ENCODE measurements at places on chromosomes 1 and 21. TPM values are rescaled to one million over a fixed set of nuclear protein-coding genes. Genes with fewer than 3 reads are reported as not detected.

- H3K36me3 ChIP-seq = no peaks in the 10 kb centered on the region
- H3K4me3 ChIP-seq = no peak overlapping the region
- DNase-seq = no peak
- peaks cover 2% of the 10 kb centered on the region for H3K27me3 ChIP-seq
These were observed 21.0 kb upstream of the LORICRIN start for GRCh38 chr1:153238527-153238926.

- no peaks in the 10 kb centered on the region for H3K27me3 ChIP-seq
- H3K27ac ChIP-seq = no peak overlapping the region
- no peak overlapping the region for H3K4me3 ChIP-seq
- no peak for DNase-seq
- H3K4me1 ChIP-seq = no peaks in the 10 kb centered on the region
- no peaks in the 10 kb centered on the region for H3K36me3 ChIP-seq
These were observed 37.9 kb downstream of the SLX9 start for GRCh38 chr21:44977616-44978340.

DNA sequence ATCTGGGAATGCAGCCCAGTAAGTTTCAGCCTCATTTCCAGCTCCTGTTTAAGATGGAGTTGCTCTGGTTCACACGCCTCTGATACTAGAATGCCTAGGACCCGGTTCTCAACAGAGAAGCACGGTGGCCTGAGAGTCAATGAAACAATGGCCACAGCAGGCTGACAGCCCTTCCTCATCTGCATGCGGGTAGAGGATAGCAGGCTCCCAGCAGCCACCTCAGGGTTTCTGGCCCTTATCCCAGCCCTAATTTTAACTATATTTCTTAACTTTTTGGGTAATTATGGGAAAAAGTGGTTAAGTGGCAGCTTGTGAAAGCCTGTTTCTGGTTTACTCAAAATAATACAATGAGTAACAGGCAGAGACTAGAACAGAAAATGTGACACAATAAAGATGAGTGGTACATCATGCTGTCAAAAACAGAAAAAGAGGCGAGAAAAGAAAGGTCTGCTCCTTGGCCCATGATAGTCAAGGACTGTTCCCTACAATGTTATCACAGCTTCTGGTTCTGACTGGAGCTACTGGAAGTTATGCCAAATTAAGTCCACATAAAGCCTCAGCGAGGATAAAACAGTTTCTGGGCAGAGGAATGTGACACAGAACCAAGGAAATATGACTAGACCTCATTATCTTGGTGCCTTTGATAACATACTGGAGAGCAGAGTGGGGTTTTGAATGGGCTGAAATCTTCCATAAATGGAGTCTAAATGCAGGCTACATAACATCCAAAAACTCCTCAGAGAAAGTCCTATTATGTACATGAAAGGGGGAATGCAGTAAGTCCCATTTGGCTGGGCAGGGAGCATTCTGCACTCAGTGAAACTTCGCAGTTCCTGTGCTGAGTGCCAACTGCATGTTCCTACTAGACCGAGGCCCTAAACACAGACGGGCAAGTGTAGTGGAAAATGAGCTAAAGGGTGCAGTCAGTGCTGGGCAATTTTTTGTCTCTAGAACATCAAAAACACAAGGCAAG is 92.1 kb downstream of the NIBAN1 start:
- H3K27ac ChIP-seq = peak overlapping the region; percentile 27
- H3K4me1 ChIP-seq = peaks cover 19% of the 10 kb centered on the region
- H3K27me3 ChIP-seq = no peaks in the 10 kb centered on the region
- H3K4me3 ChIP-seq = no peak overlapping the region
- no peak for DNase-seq

GRCh38 chr1:175054736-175055135 is 12.9 kb upstream of the TNN start:
- H3K36me3 ChIP-seq = no peaks in the 10 kb centered on the region
- no peak for DNase-seq
- H3K27ac ChIP-seq = no peak overlapping the region
- H3K4me3 ChIP-seq = no peak overlapping the region

- H3K27me3 ChIP-seq = peaks cover 7% of the 10 kb centered on the region
- peaks cover 37% of the 10 kb centered on the region for H3K36me3 ChIP-seq
- H3K4me1 ChIP-seq = peaks cover 47% of the 10 kb centered on the region
- no peak for DNase-seq
These were observed 824 bp upstream of the IFI44L start for GRCh38 chr1:78619446-78619802.

GRCh38 chr1:32767641-32768040 is 49.5 kb downstream of the YARS1 start:
- H3K4me3 ChIP-seq = no peak overlapping the region
- no peaks in the 10 kb centered on the region for H3K36me3 ChIP-seq
- DNase-seq = no peak

DNA sequence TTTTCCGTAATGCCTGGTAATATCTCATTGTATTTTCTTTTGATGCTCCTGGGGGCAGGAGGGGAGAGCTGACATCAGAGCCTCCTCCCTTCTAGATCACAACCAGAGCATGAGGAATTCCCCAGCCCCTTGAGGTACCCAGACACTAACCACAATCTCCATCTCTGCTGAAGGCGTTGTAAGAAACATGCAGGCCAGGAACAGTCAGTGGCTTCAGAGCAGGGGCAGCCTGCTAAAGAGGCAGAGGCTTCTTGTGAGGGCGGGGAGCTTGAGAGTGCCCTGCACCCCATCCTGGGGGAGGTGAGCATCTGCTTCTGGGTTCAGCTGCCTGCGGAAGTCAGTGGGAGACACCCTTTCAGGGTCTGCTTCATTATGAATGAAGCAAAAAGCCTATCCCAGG is 19.0 kb downstream of the MAPKAPK2 start:
- peak overlapping the region; percentile 24 for H3K4me3 ChIP-seq
- DNase-seq = peak; percentile 60
- peaks cover 74% of the 10 kb centered on the region for H3K4me1 ChIP-seq
- H3K27ac ChIP-seq = peak overlapping the region; percentile 83
- peaks cover 2% of the 10 kb centered on the region for H3K36me3 ChIP-seq

DNA sequence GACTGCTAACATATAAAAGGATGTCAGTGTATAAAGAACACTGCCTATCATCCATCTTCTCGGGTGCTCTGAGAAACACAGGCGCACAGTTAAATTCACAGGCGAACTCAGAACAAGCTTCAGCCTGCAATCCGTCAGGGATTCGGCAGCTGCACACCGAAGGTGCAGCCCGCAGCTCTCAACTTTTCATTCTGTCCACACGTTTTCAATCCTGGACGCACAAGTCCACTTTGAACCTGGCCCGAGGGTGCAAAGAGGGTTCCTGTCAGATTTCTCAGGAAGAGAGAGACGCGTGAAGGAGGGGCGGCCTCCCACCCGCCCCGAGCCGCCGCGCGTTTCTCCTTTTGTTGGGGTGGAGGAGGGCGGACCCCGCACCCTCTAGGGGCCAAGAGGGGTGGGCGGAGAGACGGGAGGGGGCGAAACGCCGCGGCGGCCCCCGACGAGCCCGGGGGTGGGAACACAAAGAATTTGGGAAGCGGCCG is 724 bp downstream of the DOCK7 start:
- H3K27me3 ChIP-seq = no peaks in the 10 kb centered on the region
- DNase-seq = peak; percentile 11
- no peaks in the 10 kb centered on the region for H3K36me3 ChIP-seq
- H3K27ac ChIP-seq = peak overlapping the region; percentile 84
- H3K4me1 ChIP-seq = peaks cover 18% of the 10 kb centered on the region

- H3K27ac ChIP-seq = no peak overlapping the region
- H3K36me3 ChIP-seq = no peaks in the 10 kb centered on the region
- peaks cover 8% of the 10 kb centered on the region for H3K27me3 ChIP-seq
- DNase-seq = no peak
These were observed 421.5 kb downstream of the PTPRU start for GRCh38 chr1:29657816-29658215.

- H3K4me1 ChIP-seq = peaks cover 46% of the 10 kb centered on the region
- no peak for DNase-seq
These were observed 6.0 kb downstream of the FOXJ3 start for GRCh38 chr1:42328916-42329496.

GRCh38 chr1:228936881-228937280 is 201.6 kb downstream of the RHOU start:
- H3K27ac ChIP-seq = peak overlapping the region; percentile 22
- no peaks in the 10 kb centered on the region for H3K36me3 ChIP-seq
- H3K27me3 ChIP-seq = no peaks in the 10 kb centered on the region
- H3K4me3 ChIP-seq = no peak overlapping the region

DNA sequence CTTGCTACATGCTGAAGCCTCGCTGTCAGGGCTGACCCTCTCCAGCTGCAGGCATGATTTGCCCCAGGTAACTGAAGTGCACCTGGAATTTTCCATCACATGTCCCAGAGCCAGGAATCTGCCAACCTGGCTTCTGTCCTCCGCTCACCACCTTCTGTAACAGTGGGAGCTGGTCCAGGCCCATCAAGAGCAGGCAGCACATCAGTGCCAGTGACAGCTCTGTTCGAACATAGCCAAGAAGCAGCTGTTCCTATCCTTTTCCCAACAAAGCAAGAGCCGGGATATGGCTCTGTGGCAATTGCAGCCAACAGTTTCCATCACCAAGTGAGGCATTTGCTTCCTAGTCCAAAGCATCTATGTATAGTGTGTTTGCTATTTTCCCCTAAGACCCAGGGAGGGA is 42.2 kb upstream of the KANK4 start:
- H3K27ac ChIP-seq = no peak overlapping the region
- no peaks in the 10 kb centered on the region for H3K4me1 ChIP-seq
- no peaks in the 10 kb centered on the region for H3K36me3 ChIP-seq
- no peaks in the 10 kb centered on the region for H3K27me3 ChIP-seq

GRCh38 chr1:51634618-51635017 is 17.7 kb downstream of the OSBPL9 start:
- H3K27ac ChIP-seq = no peak overlapping the region
- DNase-seq = no peak
- no peaks in the 10 kb centered on the region for H3K27me3 ChIP-seq

DNA sequence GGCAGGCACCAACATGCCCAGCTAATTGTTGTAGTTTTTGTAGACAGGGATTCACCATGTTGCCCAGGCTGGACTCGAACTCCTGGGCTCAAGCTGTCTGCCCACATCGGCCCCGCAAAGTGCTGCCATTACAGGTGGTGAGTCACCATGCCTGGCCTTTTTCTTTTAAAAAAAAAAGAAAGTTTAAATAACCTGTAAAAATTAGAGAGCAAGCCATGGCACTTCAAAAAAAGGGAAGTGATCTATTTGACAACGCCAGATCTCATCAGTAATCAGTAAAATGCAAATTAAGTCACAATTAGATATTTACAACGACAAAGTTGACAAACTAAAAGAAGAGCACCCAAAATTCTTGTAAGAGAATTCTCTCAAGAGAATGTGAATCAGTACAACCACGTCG is 2.9 kb upstream of the RBBP5 start:
- no peaks in the 10 kb centered on the region for H3K27me3 ChIP-seq
- no peak overlapping the region for H3K27ac ChIP-seq
- H3K4me3 ChIP-seq = no peak overlapping the region
- H3K4me1 ChIP-seq = peaks cover 28% of the 10 kb centered on the region
- no peak for DNase-seq

GRCh38 chr1:207883660-207884250 is 27.2 kb downstream of the CD34 start:
- peaks cover 2% of the 10 kb centered on the region for H3K27me3 ChIP-seq
- H3K4me3 ChIP-seq = peak overlapping the region; percentile 76
- peak; percentile 19 for DNase-seq
- peaks cover 50% of the 10 kb centered on the region for H3K4me1 ChIP-seq
- H3K36me3 ChIP-seq = peaks cover 3% of the 10 kb centered on the region

DNA sequence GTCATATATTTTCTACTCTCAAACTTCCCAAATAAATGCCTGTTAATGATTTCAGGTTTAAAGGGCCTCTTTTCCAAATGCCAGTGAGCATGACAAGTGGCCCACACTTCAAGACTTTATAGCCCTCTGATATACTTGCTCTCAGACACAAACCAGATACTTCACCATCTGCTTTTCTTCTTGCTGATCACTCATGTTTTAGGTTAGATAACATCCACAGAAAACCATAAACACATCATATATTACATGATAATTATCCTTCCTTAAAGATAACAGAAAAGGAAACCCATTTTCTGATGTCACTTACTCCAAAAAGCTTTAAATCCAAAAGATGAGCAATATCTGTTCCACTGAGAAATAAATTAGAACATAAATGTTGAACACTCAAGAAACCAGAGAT is 723.5 kb downstream of the LTN1 start:
- DNase-seq = no peak
- no peaks in the 10 kb centered on the region for H3K27me3 ChIP-seq
- H3K4me3 ChIP-seq = no peak overlapping the region
- no peak overlapping the region for H3K27ac ChIP-seq
- H3K4me1 ChIP-seq = no peaks in the 10 kb centered on the region

- H3K27ac ChIP-seq = no peak overlapping the region
- DNase-seq = no peak
- H3K4me3 ChIP-seq = no peak overlapping the region
- H3K4me1 ChIP-seq = peaks cover 16% of the 10 kb centered on the region
- no peaks in the 10 kb centered on the region for H3K27me3 ChIP-seq
These were observed 54.0 kb downstream of the AKT3 start for GRCh38 chr1:243796016-243796415.

- peak overlapping the region; percentile 72 for H3K4me3 ChIP-seq
These were observed 493 bp upstream of the CHD1L start for GRCh38 chr1:147241934-147242448.

- DNase-seq = no peak
- peaks cover 52% of the 10 kb centered on the region for H3K4me1 ChIP-seq
- H3K27me3 ChIP-seq = no peaks in the 10 kb centered on the region
- H3K4me3 ChIP-seq = no peak overlapping the region
- peaks cover 81% of the 10 kb centered on the region for H3K36me3 ChIP-seq
These were observed 30.4 kb downstream of the TMEM63A start for GRCh38 chr1:225851805-225852204.

DNA sequence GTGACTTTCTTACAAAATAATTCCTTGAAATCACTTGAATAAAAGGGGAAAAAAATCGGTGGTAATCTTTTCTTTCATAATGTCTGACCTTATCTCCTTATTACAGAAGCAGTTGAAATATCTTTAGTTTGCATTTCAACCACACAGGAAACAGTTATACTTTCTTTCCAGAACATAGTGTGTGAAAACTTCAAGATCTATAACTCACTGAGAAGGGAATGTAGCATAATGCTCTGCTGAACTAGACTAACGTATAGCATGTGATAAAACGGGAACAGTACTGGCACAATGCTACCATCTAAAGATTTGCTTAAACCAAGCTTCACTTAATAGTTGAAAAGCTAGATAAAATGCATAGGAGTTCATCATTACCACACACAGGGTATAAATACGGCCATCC is 45.0 kb downstream of the VAV3 start:
- DNase-seq = no peak
- H3K27ac ChIP-seq = no peak overlapping the region
- H3K4me1 ChIP-seq = peaks cover 11% of the 10 kb centered on the region
- no peak overlapping the region for H3K4me3 ChIP-seq
- no peaks in the 10 kb centered on the region for H3K27me3 ChIP-seq
- H3K36me3 ChIP-seq = no peaks in the 10 kb centered on the region

GRCh38 chr1:176391621-176392020 is 71.4 kb upstream of the PAPPA2 start:
- no peaks in the 10 kb centered on the region for H3K36me3 ChIP-seq
- H3K27me3 ChIP-seq = no peaks in the 10 kb centered on the region
- H3K4me1 ChIP-seq = no peaks in the 10 kb centered on the region
- H3K27ac ChIP-seq = no peak overlapping the region

IL23R gene
- total RNA-seq = 0.48 TPM

FAM163A gene
- total RNA-seq = not detected

OR2L5 gene
- total RNA-seq = 0.08 TPM

PDC gene
- total RNA-seq = not detected

TSTD1 gene
- total RNA-seq = 43.6 TPM

DNAJC11 gene
- 43.0 TPM for total RNA-seq

WDTC1 gene
- 33.3 TPM for total RNA-seq

TMEM240 gene
- total RNA-seq = 1.3 TPM

TNFRSF1B gene
- 167 TPM for total RNA-seq

FALEC gene
- 0.64 TPM for total RNA-seq

CASZ1 gene
- total RNA-seq = 9.8 TPM

FOXO6 gene
- total RNA-seq = not detected

HSPA6 gene
- total RNA-seq = 0.07 TPM

SLC30A10 gene
- not detected for total RNA-seq
